CD4-positive, alpha-beta memory T cell (primary cell): ENCODE measurements at places on chromosomes 16 and 17. TPM values are rescaled to one million over a fixed set of nuclear protein-coding genes. Genes with fewer than 3 reads are reported as not detected.

DNA sequence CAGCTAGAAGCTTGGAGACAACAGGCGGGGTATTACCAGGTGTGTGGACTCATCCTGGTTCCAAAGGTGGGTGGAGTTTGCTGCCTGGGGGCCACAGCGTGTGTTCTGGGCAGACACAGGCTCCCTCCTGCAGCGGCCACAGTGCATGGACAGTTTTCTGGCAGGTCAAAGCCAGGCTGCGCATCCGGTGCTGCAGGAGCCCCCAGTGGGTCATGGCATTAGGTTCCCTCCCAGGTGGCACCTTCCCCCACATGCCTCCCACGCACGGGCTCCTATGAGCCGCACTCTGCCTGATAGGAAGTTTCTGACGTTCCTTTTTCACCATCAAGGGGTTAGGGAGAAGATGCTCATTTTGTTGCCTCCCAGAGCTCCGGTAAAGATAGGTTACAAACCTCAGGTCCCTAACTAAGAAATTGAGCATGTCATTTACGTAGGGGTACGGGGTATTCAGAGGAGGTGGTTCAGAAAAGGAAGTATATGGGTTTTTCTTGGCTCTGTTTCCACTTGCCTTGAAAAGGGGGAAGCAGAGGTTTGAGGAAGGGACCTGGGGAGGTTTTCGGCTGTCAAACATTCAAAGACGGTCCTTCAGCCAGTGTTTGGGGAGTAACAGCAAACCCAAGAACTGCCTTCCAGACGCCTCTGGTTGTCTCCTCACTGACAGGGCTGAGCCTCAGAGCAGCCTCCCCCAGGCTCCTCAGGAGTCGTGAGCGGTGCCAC is 32.7 kb upstream of the NAT9 start:
- no peak overlapping the region for H3K27ac ChIP-seq
- no peak for DNase-seq

GRCh38 chr16:89371968-89372634 is 118.3 kb downstream of the ANKRD11 start:
- no peak overlapping the region for H3K27ac ChIP-seq
- no peaks in the 10 kb centered on the region for H3K36me3 ChIP-seq
- no peak overlapping the region for H3K4me3 ChIP-seq
- peaks cover 57% of the 10 kb centered on the region for H3K4me1 ChIP-seq
- no peak for DNase-seq

DNA sequence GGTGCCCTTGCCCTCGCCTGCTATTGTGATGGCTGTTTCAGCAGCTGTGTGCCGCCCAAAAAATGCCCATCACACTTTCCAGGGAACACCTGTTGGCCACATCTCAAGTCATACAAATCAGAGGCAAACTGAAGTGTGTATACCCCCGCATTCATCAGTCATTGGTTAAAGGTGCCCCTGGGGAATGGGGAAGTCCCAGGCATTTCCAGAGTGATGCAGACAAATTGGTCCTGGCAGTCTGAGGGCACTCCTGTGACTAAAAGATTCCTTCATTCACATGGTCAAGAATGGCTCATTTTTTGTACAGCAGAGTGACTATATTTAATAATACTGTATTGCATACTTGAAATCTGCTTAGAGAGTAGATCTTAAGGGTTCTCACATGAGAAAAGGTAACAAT is 102.9 kb upstream of the TMEM97 start:
- H3K36me3 ChIP-seq, result no peaks in the 10 kb centered on the region
- H3K4me3 ChIP-seq, result no peak overlapping the region
- H3K27me3 ChIP-seq, result no peaks in the 10 kb centered on the region
- H3K4me1 ChIP-seq, result no peaks in the 10 kb centered on the region
- no peak overlapping the region for H3K27ac ChIP-seq

DNA sequence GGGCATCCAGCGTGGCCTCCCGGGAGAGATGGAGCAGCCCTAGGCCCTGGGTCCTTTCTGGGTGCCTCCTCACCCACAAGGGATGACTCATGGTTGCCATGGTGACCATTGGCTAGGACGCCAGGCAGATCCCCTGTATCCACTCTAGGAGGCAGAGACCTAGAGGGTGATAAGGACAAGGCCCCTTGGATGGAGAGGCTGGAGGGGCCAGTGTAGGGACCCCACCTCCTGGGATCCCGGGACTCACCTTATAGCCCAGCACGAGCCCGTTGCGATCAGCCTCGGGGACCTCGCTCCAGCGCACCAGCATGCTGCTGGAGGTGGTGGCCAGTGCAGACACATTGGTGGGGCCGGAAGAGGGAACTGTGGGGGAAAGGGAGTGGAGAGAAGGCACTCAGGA is 82.2 kb upstream of the CDC42EP4 start:
- no peak overlapping the region for H3K27ac ChIP-seq
- no peaks in the 10 kb centered on the region for H3K36me3 ChIP-seq
- H3K4me1 ChIP-seq, result no peaks in the 10 kb centered on the region
- DNase-seq, result no peak
- no peak overlapping the region for H3K4me3 ChIP-seq
- H3K27me3 ChIP-seq, result no peaks in the 10 kb centered on the region

DNA sequence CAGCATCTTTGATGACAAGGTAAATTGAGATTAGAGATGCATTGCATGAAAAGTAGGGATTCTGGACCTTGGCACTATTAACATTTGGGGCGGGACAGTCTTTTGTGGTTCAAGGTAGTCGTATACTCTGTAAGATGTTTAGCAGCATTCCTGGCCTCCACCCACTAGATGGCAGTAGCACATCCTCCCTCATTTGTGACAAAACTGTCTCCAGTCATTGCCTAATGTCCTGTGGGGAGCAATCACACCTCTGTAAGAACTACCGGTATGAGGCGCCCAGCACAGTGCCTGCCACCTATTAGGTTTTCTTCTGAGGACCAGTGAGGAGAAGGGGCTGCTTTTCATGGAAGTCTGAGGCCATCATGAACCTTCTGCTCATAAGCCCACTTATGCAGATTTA is 180.8 kb downstream of the RBFOX1 start:
- H3K36me3 ChIP-seq, result no peaks in the 10 kb centered on the region
- no peaks in the 10 kb centered on the region for H3K4me1 ChIP-seq
- H3K27ac ChIP-seq, result no peak overlapping the region
- no peak for DNase-seq
- no peak overlapping the region for H3K4me3 ChIP-seq

The AIPL1 gene
- total RNA-seq, result not detected

The SLFN14 gene
- total RNA-seq, result not detected

The ALDOA gene
- 563 TPM for total RNA-seq

The CES4A gene
- total RNA-seq, result 19.8 TPM
